ENCODE measurements at places on chromosomes 5 and 9.

DNA sequence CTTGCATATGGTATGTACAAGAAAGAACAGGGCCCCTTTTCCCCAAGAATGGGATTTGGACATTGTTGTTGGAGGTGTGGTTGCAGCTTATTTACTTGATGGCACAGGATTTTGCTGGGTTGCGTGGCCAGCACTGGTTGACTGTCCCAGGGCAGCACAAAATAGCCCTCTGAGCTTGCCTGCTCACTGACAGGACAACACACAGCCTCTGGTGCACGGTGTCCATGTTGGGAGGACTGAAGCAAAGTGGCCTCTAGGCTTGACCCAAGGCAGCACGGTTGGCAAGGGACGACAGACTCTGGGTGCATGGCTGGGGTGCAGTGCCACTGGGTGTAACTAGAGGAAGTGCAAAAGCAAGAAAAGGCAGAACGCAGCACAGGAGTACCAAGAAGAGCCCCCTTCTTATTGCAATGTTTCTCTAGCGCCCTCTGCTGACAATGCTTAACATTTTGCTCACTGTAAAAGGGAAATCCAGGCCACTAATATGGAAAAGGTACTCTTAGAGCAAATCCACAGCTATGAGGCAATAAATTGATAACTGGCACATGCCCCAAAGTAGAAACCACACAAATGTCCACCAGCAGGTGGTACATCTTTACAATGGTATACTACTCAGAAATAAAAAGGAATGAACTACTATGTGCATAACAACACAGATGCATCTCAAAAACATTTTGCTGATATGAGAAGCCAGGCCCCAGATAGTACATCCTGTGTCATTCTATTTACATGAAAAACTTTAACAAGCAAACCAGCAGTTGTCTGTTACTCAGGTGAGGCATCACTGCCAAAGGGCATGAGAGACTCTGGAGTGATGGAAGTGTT, 47.4 kb upstream of the BARX1 start:
- DNase-seq, result peak; percentile 68

- no peak for DNase-seq
Measured at GRCh38 chr5:64587370-64587769, 81.6 kb downstream of the RGS7BP start.

DNA sequence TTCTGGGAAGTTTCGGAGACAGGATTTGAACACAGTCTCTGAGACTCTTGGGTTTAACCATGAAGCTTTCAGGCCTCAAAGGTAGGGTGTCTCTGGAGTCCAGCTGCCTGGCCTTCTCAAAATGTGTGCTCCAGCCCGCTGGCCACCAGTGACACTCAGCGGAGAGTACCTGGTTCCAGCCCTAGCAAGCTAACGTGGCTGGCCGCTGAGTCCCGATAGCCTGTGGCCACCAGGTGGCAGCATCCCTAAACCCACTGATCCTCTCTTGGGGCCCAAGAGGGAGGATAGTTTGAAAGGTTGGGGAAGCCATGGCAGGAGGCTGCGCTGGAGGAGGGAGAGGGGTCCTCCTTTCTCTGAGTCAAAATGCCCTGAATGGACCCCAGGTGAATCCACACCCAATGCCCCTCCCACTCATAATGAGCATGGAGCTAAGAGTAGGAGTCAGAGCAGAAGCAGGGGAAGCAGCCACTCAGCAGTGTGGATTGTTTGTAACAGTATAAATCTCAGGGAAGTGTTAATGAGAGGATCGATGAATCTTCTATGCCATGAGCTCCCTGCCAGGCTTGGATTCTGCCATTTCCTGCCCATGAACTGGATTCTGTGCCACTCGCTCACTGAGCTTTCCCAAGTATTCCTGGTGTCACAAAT, 5.4 kb upstream of the TIFAB start:
- peak; percentile 84 for DNase-seq

GRCh38 chr5:143850050-143850683, 38.2 kb downstream of the HMHB1 start:
- DNase-seq, result no peak

DNA sequence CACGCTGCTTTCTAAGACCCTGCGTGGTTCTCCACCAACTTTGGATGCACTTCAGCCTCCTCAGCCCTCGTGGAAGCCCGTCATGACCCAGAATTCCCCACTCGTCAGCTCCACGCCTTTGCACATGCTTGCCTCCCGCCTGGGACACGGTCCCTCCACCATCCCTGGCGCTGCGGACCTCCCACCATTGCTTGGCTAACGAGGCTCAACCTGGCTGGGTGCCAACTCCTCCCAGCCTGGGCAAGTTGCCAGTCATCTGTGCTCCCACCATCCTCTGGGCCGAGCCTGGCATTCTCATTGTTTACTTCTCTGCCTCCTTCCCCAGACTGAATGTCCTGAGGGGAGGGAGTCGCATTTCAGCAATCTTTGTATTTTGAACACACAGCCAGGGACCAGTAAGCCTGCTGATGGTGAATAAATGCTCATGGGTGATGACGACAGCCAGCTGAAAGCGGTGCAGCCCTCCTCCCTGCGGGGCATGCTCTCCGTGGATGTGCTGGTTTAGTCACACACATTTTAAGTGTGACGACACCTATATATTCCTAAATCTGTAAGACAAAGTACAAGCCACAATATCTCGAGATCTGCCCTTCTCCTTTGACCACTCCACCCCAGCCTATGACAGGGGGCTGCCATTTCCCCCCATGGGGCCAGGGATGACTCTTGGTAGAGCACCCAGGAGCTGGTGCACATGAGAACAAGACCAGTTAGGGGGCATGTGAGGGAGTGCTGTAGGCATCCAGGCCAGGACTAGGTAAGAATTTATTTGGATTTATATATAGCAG, 37.6 kb downstream of the ANKRD33B start:
- peak; percentile 87 for DNase-seq

DNA sequence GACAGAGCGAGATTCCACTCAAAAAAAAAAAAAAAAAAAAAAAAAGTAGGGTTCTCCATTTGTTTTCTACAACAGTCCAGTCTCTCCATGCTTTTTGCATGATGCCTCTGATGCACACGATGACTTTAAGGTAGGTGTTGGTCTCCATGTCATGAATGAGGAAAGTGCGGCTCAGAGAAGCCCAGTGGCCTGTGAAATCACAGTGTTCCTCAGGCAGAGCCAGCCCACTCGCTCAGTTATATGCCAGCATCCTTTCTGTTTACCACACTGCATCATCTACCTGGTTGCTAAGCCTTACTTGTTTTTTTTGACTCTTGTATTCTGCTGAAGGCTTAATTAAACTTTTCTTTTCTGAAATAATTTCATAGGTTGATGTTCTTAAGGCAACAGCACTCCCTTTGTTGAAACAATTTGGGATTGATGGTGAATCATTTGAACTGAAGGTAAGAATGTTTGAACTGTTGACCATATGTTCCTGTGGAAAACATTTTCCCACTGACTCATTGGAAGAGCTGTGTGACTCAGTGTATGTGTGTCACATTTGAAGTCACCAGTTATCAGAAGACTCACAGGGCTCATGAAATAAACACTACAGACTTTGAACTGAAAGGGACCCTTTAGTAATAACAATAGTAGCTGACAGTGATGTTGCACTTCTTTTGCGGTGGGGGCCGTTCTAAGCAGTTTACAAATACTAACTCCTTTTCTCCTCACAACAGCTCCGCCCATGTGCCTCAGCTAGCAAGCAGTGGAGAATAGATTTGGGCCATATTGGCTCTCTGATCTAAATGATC, 40.2 kb downstream of the RCL1 start:
- DNase-seq, result no peak

GRCh38 chr5:178194026-178194425, 6.9 kb upstream of the GMCL2 start:
- DNase-seq, result no peak

DNA sequence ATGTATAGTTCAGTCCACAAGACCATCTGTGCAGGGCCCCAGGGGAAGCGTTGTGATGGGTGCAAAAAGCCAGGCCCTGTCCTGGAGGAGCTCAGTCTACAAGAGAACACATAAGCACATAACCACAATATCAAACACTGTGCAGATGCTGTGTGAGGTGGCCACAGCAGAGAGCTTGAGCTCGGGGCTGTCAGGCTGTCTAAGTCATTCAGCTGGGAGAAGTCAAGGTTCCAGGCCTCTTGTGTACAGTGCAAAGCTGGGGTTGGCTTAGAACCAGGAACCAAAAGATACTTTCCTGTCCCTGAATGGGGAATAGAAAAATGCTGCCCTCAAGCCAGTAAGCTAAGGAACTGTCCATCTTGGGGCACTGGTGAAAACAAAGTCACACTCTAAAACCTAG, 75.0 kb downstream of the PRDM6 start:
- no peak for DNase-seq

- DNase-seq, result peak; percentile 96
Measured at GRCh38 chr9:35664531-35665470, at the start of gene ARHGEF39. Gene ARHGEF39, minus strand, starts transcription at chr9:35665195. Its CDS starts 26 bp downstream, at chr9:35665169.

DNA sequence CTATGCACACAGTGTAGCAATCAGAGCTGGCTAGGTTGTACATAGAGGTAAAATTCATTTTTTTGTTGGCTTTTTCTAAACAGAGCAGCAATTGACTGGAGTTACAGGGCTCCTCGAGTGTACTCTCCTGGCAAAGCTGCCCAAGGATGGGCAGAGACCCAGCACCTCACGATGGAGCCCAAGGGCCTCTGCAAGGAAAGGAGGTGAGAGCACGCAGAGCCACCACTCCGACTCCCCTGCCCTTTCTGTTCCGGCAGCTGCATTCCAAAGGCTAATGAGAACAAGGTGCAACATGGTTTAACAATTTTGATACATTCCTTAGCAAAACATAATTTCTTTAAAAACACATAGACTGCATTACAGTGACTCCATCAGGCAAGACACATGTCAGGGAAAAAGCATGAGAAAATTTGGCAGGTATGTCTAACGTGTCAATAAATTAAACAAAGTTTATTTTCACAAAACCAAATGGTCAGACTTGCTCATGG, 47.5 kb downstream of the SAXO1 start:
- DNase-seq, result no peak

DNA sequence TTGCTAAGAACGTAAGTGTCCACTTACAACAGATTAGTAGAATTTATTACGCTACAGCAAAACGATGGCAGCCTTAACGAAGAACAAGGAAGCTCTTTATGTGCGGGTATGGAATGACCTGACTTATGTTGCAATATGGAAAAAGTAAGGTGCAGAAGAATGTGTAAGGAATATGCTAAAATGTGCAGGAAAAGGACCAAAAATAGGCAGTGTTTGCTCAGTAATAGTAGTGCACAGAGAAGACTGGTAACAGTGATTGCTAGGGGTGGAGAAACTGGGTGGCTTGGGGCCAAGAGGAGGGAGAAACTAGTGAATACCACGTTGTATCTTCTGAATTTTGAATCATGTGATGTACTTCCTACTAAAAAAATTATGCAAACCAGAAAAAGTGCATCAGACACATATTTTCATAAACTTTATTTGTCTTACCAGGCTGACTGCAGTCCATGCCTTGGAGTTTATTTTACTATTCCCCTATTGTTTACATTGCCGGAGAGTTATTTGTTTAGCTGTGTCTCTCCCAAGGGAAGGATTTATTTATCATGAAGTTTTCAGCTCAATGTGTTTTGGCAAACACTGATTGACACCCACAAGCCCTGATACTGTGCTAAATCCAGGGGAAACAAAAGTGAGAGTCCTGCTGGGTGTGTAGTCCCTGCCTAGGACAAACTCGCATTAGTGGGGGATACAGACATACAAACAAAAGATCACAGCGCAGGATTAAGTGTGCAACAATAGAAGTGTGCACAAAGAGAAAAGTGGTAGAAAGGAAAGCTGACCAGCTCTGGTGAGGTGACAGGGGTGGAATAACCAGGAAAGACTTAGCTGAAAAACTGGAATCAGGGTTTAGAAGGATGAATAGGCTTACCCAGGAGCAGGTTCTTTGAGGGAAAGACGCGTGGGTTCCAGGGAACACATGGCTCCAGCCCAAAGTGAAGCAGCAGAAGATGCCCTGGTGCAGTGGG, 34.0 kb upstream of the ZNF484 start:
- DNase-seq, result no peak

DNA sequence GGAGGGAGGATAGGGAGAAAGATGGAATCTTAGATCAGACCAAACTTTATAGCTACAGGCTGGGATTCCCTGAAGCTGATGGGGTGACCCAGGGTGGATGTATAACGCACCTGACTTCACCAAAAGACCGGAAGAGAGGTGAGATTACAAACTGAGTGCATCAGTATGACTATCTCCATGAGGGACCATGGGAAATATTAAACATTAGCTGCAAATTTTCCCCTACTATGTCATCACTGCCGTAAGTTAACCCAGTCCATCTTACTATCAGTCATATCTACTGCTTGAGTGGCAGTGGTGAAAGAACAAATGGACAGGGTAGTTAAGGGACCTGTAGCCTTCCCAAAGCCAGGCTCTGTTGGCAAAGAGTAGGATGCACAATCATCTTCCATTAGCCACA, 368.3 kb downstream of the EFNA5 start:
- no peak for DNase-seq

- DNase-seq, result peak; percentile 30
Measured at GRCh38 chr5:77015938-77016569, 14.2 kb upstream of the AGGF1 start.

- DNase-seq, result no peak
Measured at GRCh38 chr5:172110260-172110815, 77.7 kb downstream of the STK10 start.

DNA sequence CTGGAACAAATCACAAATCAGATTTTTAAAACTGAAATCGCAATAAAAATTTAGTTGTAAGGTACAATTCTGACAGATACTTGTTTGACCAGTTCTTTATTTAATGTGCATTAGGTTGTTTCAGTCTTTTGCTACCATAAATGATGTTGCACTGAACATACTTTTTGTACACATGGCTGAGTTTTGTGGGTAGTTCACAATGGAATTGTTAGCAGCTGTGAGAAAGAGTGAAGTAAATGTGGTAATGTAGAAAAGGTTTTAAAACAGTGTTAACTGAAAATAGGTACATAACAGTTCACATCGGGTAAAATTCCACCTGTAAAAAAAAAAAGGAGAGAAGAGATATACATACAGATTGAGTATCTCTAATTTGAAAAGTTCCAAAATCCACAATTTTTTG, 25.6 kb downstream of the MRPS27 start:
- no peak for DNase-seq

GRCh38 chr5:66739951-66740350, 143.8 kb downstream of the MAST4 start:
- DNase-seq, result no peak

DNA sequence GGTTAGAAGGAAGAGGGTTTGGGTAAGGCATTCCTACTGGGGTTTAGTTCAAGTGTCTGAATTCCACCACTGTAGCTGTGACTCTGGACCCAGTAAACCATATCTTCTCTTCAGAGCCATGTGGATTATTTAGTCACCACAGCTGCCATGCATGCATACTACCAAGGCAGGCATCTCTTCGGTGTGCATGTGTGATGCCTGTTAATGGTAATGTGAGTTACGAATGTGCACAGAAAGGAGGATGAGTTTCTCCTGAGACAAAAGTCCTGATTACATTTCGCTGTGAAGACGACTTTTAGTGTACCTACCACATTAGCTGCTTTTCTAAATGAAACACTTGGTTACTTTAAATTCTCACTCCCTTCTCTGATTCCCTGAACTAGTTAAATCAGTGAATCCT, 9.3 kb downstream of the PBX3 start:
- DNase-seq, result no peak

GRCh38 chr9:127360250-127360649, 36.7 kb upstream of the SLC2A8 start:
- DNase-seq, result no peak
